Posterior cingulate gyrus (tissue), 11 donors: ENCODE measurements at places on chromosomes 3 and 15.

- DNase-seq = no peak
These were observed 6.4 kb upstream of the CTNNB1 start for GRCh38 chr3:41192885-41193284.

GRCh38 chr3:72336821-72337479, 511.3 kb downstream of the SHQ1 start:
- DNase-seq = peak; percentile 65

DNA sequence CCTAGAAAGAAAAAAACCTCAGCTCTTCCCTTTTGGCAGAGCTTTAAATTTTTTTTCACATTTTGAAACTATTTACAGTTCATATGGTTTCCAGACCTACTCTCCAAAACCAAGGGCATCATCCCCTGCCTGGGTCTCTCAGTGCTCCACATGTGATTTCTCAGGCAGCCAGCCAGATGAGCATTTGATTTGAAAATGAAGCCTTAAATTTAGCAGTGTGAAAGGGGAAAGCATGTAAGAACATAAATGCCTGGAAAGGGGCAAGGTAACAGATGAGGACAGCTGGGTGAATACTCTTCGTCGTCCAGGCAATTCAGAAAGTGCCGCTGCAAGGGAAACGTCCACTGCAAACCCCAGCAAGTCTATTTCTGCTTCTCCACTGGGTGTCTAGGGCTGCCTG, 94.8 kb downstream of the ATP8B4 start:
- no peak for DNase-seq

DNA sequence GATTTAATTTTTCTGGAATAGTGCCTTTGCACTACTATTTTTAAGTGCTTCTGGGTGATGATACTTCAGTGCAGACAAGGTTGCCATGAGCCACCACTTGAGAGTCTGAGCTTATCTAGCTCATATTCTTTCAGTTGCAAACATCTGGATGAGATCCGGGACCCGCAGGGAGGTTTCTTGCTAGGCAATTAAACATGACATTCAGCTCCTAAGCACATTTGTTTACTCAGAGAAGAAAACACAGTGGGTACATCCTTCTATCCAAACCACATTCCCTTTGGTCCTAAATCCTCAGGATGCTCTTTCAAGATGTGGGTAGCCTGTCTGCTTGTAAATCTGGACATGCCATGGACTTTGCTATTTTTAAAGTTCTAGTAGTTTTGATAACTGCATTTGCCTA, 12.0 kb downstream of the PLSCR1 start:
- no peak for DNase-seq

DNA sequence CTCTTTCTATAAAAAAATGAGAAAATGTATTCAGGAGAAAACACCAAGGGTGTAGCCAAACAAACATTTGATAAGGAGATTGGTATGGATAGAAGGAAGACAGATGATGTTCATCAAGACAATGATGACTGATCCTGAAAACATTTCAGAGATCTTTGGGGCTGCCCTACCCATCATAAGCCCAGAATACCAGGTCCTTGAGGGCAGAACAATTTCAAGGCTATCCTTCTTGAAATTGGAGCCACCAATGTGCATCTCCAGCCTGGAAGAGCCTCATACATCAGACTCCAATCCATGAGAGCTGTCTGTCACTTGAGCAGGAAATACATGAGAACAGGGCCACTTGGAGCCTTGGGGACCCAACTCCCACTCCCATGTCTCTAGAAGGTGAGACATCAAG, 89.5 kb upstream of the ANKRD28 start:
- no peak for DNase-seq

GRCh38 chr3:28835751-28836150, 445.1 kb upstream of the RBMS3 start:
- DNase-seq = peak; percentile 48

DNA sequence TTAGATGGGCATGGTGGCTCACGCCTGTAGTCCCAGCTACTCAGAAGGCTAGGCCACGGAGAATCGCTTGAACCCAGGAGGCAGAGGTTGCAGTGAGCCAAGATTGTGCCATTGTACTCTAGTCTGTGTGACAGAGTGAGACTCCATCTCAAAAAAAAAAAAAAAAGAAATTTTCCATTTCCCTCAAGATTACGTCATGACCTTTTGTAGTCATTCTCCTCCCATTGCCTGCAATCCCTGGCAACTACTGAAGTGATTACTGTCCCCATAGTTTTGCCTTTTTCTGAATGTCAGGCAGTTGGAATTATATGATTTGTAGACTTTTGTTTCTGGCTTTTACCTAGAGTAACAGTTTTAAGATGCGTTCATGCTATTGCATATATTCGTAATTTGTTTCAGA, 28.0 kb downstream of the WDR76 start:
- no peak for DNase-seq

DNA sequence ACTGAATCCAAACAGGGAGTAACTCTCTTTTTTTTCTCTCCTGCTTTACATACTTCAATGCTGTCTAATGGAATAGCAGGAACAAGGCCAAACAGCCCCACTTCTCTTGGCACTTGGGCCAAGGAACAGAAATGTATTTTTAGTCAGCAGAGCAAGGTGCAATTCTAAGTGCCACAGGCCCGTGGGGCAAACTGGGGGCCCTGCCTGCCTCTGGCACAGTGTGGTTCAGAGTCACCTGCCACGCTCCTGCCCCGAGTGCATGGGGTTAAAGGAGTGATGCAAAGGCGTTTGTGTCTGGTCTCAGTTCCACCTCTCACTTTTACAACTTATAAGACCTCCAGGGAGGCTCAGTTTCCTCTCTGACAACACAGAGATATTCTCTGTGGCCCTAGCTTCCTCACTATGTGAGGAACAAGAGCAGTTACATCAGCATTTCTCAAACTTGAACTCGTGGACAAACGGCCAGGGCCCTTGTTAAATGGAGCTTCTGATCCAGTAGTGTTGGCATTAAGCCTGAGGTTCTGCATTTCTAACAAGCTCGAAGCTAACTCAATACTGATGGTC, 51.3 kb downstream of the LRIG1 start:
- no peak for DNase-seq

DNA sequence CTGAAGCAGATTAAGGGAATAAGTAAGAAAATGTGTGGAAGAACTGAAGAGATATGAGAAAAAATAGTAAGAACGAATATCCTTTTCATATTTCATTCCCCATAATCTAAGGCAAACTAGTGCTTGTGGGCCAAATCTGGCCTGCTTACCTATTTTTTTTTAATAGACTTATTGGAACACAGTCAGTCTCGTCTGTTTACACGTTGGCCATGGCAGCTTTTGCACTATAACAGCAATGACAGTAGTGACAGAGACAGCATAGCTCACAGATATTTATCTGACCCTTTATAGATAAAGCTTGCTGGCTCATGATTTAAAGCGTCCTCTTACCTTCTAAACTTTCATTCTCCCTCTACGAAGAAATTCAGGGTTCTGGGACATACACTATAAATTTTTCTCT, 50.0 kb upstream of the CDAN1 start:
- DNase-seq = no peak

DNA sequence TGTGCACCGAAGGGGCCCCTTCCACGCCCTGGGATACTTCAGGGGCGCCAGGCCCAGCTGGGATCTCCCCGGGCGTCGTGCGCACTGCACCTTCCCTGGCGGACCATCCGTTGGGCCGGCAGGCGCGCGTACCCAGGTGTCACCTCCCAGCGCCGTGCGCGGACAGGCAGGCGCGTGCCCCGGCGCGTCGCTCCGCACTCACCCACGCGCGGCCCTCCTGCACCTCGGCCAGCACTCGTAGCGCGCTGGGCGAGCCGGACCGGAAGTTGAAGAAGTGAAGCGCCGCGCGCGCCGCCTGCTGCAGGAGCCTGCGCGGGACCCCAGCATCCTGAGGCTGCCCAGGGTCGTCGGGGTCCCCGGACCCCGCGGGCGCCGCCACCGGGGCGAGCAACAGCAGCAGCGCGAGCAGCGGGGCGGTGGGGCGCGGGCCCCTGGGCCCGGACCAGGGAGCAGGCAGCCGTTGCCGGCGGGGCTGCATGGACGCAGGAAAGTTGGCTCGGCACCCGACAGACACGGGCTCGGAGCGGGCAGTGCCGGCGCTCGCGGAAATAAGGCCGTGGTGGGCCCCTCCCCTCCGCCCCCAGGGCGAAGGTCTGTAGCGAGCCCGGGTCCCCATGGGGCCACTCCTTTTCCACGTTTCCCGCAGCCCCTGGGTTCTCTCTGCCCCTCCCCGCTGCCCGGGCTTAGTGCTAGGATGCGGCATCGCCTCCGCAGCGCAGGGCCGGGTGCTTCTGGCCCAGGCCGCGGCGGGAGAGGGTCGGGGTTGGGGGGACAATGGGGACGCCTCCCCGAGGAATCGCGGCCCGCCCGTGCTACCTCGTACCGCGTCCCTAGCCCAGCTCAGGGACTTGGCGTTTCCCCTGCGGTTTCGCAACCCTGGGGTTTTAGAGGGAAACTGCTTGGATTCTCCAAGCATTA, at the start of gene RARRES1:
TSS of gene RARRES1 (minus strand) at position 520 of the 918 bp plus-strand sequence. CDS start at position 478, 42 bp downstream.
- DNase-seq = peak; percentile 55

DNA sequence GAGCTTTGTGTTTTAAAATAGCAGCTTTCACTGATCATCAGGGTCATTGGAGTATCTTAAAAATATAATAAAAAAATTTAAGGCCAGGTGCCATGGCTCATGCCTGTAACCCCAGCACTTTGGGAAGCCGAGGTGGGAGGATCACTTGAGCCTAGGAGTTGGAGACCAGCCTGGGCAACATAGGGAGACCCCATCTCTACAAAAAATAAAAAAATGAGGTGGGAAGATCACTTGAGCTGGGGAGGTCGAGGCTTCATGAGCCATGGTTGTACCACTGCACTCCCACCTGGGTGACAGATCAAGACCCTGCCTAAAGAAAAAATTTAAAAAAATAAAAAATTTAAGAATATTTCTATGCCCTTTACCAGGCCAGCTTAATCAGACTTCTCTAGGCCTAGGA, 1.5 kb downstream of the HMCES start:
- DNase-seq = no peak

- DNase-seq = no peak
These were observed 698.7 kb downstream of the FHIT start for GRCh38 chr3:60552581-60552980.

- DNase-seq = no peak
These were observed 23.1 kb downstream of the RAB7A start for GRCh38 chr3:128749035-128749434.

DNA sequence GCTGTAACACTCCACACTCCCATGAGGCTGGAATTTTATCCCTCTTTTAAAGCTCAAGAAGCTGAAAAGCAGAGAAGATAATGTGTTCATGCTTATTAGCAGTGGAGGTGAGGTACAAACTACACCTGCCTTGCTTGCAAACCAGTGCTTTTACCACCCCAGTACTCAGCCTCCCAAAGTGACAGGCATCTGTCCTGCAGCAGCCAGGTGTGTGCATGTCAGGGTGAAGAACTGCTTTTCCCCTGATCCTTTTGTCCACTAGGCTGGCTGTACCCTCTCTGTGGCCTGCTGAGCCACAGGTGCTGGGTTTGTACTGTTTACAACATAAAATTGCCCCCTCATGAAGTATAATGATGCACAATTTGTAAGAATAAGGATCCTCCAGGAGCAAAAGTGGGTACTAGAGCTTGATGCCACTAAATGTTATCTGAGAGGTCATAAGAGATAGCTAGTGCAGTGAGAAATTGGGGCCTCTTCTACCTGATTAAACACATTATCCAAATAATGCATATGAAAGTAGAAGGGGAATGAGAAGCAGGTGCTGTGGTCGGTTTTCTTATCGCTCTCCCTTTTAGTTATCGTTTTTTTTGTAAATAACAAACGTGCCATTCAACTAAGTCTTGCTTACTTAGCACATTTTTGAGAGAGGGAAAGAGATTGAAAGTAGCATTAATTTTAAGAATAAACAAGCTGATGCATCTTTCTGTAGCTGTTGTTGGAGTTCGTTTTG, 39.2 kb upstream of the GADL1 start:
- DNase-seq = no peak

GRCh38 chr15:39246523-39246922, 334.4 kb upstream of the THBS1 start:
- no peak for DNase-seq

GRCh38 chr3:46375814-46376213, 5.1 kb downstream of the CCR5 start:
- DNase-seq = no peak

DNA sequence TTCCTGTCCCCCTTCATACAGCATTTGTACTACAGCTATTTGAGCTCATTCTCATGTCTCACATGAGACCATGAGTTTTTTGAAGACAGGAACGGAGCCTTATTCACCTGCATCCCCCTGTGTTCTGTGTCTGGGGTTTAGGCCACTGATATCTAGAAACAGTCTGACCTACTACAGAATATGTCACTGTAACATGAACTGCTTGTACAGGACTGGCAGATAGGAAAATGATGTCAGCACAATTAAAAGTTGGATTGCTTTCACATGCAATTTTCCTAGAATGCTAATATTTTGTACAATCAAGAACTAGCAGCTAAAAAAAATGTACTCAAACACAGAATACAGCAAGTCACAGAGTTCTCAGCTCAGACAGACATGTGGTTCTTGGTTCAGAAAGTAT, 90.8 kb upstream of the FGF12 start:
- DNase-seq = no peak

DNA sequence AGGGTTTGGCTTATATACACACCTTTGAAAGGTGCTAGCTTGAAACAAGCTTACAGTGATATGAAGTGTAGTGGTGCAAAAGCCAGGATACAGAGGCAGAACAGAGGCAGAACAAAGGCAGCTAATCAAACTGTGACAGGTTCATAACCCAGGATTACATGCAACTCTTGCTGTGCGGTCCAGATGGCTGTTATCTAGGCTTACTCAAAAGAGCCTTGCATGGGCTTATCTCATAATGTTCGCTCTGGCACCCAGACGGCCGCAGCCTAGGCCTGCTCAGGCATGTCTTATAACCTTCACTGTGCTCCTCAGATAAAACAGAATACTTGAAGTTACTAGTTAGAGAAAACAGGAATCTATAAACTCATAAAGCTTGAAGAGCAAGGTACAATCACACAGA, 22.8 kb upstream of the NOX5 start:
- DNase-seq = no peak

DNA sequence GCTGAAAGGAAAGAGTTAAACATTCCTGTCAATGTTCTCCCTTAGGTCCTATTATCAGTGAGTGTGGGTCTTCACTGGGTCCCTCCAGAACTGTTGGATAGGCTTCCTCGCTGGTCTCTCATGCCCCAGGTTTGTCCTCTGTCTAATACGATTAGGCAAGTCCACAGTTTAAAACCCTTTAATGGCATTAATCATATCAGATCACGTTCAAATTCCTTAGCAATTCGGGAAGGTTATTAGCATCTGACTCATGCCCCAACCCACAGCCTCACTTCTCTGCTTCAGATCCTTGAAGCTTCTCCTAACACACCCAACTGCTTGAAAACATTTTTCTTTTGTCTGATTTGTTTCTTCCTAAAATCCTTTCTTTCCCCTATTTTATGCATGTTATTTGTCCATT, 224.3 kb upstream of the ATP10A start:
- DNase-seq = no peak

DNA sequence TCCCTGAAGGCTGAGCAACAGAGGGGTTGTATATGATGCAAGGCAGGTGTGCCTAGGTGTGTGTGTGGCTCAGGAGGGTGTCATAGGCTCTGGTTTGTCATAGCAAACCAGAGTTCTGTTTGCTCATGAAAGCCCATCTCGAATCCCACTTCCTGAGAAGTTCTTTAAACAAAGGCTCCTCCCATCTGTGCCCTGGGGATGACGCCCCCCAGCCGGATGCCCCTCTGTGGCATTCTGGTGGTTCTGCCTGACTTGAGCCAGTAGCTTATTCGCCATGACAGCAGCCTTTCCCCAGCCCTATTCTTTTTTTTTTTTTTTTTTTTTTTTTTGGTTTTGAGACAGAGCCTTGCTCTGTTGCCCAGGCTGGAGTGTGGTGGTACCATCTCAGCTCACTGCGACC, 45.4 kb downstream of the PDIA5 start:
- DNase-seq = no peak

- no peak for DNase-seq
These were observed 170.4 kb downstream of the KLHL25 start for GRCh38 chr15:85624291-85624801.

GRCh38 chr3:3737531-3737930, 61.7 kb upstream of the LRRN1 start:
- DNase-seq = no peak
